GM03348 (cell line): ENCODE measurements at places on chromosomes 7 and 10.

GRCh38 chr10:130430852-130431704 is 294.9 kb downstream of the GLRX3 start:
- DNase-seq, result no peak

DNA sequence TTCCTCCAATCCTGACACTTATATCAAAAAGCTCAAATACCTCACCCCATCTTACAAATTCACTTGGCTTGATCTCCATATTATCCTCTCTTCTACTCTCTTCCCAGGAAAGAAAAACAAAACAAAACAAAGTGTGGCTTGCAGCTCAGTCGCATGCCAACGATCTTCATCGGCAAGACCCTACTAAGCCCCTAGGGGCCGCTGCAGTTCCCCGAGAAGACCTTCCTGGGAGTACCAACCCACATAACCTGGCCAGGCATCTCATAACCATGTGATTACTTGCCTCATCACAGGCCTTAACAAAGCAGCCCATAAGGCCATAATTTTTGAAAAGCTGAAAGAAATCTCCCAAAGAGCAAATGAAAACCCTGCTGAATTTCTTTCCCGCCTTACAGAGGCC is 103.7 kb downstream of the ZNF92 start:
- no peak for DNase-seq

GRCh38 chr7:104093127-104093526 is 103.7 kb upstream of the RELN start:
- no peak for DNase-seq

- no peak for DNase-seq
Observed at GRCh38 chr7:156156734-156157408, 344.6 kb upstream of the SHH start.

- DNase-seq, result peak; percentile 39
Observed at GRCh38 chr10:58952747-58953466, 223.5 kb upstream of the PHYHIPL start.

DNA sequence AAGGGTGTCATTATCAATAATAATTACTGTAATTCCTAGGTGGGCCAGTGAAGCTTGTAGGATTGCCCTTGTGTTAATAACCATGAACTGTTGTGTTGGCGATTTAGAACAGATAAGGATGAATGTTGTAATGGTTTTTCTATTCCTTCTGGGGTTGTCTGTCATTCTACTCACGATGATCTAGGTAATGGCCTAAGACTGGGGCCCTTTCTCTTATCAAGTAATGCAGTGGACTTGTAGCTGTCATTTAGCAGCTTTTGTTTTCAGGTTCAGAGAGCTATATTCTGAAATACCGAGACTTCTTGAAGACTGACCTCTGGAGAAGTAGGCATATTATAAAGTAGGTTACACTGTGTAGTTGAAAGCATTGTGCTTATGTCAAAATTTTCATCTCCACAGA is 110.2 kb downstream of the TAF3 start:
- DNase-seq, result no peak

GRCh38 chr7:158127241-158127640 is 460.4 kb downstream of the PTPRN2 start:
- DNase-seq, result no peak

GRCh38 chr7:16422917-16423316 is 1.6 kb upstream of the CRPPA start:
- DNase-seq, result no peak

DNA sequence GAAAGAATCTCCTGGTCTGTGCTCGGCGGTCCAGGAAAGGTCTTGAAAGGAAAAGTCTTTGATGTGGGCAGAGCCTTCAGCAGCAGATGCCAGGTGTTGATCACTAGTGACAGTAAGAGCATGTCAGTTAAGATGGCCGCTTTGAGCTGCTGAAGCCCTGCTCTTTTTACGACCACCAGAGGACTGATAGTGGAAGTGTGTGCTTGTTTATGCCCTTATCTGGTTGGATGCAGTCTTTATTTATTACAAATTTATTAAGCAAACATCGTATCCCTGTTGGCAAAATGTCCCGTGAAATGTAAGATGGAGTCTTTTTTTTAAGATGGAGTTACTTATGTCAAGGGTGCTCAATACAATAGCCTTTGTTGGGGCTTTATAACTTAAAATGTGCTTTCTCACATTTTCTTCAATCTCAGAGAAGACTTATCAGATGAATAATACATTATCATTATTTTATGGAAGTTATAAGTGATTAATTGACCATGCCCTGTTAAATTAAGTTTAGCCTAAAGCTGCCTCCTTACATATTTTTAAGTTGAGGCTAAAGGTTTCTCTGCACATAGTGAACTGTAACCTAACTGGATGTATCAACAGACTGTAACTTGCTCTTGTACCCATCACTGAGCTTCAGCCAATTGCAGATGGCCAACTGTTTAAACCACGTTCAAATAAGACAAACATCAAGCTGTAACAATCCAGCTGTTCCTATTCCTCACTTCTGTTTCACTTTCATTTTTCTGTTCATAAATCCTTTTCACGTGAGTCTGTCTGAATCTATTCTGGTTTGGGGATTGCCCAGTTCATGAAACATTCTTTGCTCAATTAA is 97.4 kb upstream of the PIK3CG start:
- DNase-seq, result no peak

GRCh38 chr10:944034-944831 is 12.7 kb upstream of the LARP4B start:
- peak; percentile 89 for DNase-seq

GRCh38 chr7:93897680-93898079 is 7.1 kb upstream of the TFPI2 start:
- no peak for DNase-seq

DNA sequence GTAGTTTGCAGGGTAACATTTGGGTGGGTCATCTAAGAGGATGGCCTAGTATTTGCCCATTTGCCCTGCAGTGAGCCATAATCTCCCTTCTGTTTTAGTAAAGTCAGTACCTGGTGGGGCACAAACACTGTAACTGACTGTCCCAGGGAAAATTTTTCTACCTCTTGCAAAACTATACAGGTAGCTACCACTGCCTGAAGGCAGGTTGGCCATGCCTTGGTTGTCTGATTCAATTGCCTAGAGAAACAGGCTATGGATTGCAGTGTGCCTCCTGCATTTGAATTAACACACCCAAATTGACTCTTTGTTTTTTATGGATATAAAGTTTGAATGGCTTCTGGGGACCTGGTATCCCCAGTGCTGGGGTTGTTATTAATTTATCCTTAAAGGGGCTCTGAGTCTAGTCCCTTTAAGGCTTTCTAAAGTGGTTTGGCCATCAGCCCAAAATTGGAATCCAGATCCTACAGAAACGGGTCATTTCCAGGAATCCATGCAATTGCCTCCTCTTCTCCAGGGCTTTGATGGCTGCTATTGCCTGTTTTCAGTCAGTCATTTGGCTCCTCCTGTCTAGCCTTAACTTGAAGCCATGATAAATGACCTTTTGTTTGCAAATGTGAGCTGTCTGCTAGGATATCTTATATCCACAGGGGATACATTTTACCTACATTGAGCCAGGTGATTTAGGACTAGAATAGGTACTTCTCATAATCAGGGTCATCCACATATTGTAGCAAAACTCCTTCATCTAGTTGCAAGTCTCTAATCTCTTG is 89.1 kb downstream of the STRA8 start:
- no peak for DNase-seq

GRCh38 chr10:110932505-110933180 is 13.2 kb downstream of the SHOC2 start:
- no peak for DNase-seq
